ENCODE measurements at places on chromosomes 16 and 17.

DNA sequence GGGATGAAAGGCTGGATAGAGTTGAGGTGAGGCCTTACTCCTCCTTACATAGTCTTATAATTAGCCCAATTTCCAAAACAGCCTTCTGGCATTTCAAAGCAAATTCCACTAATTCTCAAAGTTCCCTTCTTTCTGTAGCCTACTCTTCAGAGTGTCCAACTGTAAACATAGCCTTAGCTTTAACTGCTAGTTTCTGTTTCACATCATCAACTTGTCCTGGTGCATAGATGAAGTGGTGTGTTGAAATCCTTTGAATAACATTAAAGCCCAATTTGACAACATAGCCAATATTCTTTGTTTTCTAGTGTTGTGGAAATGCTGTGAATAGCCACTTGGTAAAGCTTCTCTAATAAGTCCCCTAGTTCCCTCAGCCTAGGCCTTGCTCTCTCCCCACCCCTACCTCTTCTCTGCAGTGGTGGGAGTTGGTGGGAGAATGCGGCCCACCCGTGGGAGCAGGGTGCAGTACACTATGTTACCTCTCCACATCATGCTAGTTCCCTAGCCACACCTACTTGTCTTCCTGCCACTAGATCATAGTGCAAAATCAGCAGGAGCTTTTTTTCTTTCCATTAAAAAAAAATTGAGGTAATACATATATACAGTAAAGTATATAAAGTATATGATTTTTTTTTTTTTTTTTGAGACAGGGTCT lies 127.0 kb upstream of the HAS3 start:
- no peak for DNase-seq

GRCh38 chr17:77372444-77373298 lies 231.9 kb downstream of the SEC14L1 start:
- DNase-seq: no peak

DNA sequence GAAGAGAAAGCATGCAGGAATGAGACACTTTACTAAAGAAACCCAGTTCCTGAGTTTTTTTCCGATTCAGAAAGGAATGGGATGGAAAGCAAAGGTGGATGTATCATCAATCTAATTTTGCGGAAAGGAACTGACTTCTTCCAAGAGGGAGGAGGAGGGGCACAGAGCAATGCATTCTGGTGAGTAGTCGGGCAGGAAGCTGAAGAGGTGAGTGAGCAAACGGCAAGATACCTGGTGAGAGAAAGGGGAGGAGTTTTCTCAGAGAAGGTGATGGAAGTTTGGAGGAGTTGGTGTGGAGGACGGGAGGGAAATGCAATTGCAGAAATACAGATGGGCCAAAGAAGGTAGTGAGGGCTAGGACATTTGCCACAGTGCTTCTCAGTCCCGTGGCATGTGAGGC lies 713.2 kb downstream of the KCNJ2 start:
- peak; percentile 12 for DNase-seq

DNA sequence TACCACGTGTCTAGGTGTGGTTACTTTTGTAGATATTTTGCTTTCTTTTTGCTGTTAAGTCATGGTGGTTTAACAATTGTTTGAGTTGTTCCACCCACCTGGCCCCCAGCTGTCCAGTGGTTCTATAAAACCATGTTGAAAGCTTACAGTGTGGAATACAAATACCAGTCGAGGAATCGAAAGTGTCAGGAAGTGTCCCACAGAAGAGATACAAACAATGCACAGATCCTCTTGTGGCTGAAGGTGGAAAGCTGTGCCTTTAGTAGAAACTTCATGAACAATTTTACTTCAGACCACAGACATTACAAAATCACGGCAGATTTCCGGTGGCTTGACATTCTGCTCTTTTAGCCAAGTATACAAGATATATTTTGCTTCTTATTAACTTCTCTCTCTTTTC lies 782.4 kb upstream of the SOX9 start:
- DNase-seq: peak; percentile 62

GRCh38 chr16:57994361-57994760 lies 6.1 kb downstream of the ZNF319 start:
- DNase-seq: no peak

GRCh38 chr17:21250854-21251253 lies 2.4 kb downstream of the NATD1 start:
- no peak for DNase-seq

DNA sequence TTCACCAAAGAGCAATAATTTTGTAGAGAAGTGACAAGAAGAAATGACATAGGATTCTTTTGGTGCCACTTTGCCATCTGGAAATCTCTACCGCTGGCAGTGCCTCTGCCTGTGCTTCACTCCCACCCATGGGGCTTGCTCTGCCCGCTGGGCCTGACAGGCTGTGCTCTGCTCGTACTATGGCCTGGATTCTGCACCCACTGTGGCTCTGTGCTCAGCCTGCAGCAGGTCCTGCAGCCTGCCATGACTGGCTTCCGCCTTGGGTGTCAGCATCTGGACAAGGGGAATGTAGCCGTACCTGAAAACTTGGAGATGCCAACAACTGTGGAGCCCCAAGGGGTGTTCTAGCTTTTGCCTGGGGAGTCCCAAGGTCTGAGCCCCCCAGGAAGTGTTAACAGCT lies 792.3 kb downstream of the CDH8 start:
- no peak for DNase-seq

DNA sequence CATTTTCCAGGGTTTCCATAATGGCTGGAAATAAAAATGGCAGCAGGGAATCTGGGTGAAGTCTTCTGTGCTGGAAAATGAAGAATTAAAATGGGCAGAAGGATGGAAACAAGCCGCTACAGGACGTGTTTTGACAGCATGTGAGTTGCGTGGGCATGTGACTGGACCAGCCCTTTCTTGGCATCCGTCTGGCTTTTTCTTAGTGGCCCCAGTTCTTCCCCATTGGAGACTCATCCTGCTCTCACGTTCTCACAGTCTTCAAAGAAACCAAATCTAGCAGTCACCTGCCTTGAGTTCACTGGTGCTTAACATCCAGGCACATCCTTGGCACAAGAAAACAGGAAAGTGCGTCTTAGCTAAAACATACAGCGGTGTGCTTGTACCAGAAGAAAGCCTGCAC lies 180.2 kb upstream of the CACNG5 start:
- no peak for DNase-seq

GRCh38 chr17:39706921-39707337 lies 7.1 kb downstream of the ERBB2 start:
- DNase-seq: no peak

DNA sequence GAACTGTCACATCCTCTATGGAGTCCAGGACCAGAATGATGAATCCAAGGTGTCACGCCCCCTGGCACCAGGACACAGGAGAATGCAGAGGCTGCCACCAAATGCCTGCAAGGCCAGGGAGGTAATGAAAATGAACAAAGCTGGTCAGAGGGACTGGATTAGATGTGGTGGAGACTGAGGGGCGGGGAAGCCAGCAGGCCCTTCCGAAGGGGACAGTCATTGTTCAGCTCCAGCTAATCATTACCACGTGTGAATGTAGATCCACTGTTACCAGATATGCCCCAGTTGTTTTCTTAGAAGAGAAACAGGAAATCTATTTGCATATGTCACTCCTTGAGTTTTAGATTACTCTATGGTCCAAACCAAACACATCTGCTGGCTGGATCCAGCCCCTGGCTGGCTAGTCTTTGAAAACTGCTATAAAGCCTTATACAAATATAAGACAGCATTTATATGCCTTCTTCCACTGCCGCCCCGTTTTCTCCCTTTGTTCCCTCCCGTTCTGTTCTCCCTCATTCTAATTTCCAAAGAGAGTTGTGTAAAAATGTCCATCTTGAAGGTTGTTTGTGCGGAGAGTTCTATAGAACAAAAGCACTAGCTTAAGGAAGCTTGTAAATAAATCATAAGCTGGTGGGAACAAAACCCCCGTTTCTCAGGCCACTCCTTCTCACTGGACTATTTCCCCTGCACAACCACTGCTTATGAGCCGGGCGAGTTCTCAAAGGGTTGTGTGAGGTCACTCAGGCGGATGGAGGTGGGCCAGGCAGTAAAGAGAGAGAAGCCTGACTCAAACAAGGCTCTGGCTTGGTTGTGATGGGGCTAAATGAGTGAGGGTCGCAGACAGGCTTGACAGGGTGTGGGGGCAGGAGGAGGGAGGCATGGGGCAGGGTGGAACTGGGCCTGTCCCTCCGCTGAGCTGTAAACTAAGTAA lies 14.2 kb downstream of the CRYM start:
- no peak for DNase-seq

DNA sequence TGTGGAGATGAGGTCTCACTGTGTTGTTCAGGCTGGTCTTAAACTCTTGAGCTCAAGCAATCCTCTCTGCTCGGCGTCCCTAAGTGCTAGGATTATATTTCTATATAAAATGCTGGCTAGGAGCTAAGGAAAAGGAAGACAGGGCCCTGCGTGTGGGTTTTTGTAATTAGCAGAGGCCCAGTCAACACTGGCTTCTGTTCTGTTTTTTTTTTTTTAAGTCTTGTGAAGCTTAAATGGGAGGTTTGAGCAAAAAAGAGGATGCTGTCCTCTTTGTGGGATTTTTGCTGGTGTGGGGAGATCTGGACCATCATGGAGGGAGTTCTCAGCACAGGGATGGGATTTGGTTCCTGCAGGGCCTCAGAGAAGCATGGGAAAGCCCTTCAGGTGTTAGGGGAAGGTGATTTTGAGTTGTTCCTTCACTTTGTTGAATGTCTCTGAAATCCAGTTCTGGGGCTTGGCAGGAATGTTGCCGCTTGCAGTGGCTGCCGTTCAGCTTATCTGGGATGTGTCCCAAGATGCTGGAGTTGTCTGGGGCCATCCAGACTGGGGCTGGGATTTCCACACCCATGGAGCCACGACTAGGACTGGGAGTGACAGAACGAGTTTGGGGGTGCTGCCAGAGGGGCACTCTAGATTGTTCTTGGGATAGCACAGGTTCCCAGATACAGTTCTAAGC lies 4.2 kb downstream of the PYCARD start:
- DNase-seq: no peak

Data from urothelium cell line (cell line).